NCI-H748 treated with DMSO at 0.1 percent for 48 hours (cell line): ENCODE measurements at places on chromosomes 11 and 22.
A peak's percentile ranks its signal among the peaks of the same experiment; 100 is the strongest.

GRCh38 chr11:7892059-7892699 lies 38.9 kb downstream of the OR10A6 start:
- DNase-seq, result no peak

GRCh38 chr11:103779054-103779453 lies 257.4 kb upstream of the DDI1 start:
- DNase-seq, result no peak

GRCh38 chr22:30596886-30597285 lies 5.2 kb upstream of the PES1 start:
- DNase-seq, result no peak

- DNase-seq, result no peak
Observed at GRCh38 chr22:43570531-43571165, 158.8 kb downstream of the MPPED1 start.

DNA sequence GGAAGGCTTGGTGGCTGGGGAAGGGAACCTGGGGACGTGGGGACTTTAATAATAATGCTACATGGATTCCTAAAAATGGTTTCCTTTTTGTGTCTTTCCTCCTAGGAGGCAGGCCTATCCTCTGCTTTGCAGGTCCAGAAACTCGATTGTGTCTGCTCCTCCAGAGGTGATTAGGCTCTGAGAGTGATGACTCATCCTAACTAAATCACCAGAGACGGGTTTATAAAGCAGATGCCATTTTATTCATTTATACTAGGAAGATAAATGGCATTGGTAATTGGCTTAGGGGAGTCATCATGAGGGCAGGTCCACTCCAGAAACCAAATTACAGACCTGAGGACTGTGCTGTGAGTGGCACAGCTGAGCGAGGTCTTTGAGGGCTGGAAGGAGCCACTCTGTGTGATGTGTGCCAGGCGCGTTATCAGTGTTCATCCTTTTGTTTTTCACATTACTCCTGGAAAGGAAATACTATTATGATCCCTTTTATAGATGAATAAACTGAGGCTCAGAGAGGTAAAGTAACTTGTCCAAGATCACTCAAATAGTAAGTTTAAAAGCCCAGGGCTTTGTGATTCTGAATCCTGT lies 7.1 kb downstream of the NLRX1 start:
- DNase-seq, result no peak

GRCh38 chr22:19890502-19891316 lies 36.0 kb upstream of the GNB1L start:
- DNase-seq, result no peak

- DNase-seq, result no peak
Observed at GRCh38 chr11:9057888-9058287, 33.5 kb downstream of the SCUBE2 start.

DNA sequence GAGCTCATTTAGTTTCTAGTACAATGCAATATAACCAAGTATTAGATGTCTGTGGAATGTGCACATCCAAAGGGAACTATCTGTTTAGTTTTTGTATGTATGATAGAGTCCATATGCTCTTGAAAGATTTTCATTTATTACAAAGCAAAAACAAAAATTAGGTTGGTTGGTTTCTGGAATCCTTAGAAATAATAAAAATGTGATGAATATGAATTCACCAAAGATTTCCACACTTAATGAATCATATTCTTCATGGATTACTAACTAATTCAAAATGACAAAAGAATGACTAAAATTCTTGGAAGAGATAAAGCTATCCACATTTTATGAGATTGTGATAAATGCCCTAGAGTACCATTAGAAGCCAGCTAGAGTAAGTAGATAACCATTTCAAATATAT lies 261.1 kb downstream of the SBF2 start:
- DNase-seq, result no peak

DNA sequence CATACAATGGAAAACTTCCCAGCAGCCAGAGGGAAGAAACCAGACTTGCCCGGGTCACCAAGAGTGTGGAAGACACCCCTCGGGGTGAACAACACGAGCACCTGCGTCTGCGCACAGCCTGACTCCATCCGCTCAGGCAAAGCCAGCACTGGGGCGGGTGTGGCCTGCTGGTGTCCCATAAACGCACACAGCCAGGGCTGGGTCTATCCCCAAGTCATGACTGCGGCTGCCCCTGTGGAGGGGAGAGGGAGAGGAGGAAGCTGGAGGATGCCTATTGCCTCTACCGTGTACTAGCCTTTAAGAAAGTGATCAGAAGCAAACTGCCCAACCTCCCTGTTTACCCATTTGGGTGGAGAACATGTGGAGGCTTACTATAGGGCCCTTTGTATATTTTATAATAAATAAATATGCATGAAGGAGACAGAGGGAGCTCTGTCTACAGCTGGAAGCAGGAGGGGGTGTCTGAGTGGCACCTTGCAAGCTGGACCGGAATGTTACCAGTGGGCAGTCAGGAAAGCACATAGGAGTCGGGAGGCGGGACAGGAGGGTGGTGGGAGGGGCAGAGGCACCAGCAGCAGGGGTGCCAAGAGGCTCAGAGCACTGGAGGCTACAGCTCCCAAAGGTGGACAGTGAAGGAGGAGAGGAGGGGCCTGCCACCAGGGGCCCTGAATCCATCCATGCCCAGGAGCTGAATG lies 79.6 kb downstream of the PHF21B start:
- DNase-seq, result no peak

GRCh38 chr11:35365395-35365794 lies 54.0 kb downstream of the SLC1A2 start:
- DNase-seq, result no peak

DNA sequence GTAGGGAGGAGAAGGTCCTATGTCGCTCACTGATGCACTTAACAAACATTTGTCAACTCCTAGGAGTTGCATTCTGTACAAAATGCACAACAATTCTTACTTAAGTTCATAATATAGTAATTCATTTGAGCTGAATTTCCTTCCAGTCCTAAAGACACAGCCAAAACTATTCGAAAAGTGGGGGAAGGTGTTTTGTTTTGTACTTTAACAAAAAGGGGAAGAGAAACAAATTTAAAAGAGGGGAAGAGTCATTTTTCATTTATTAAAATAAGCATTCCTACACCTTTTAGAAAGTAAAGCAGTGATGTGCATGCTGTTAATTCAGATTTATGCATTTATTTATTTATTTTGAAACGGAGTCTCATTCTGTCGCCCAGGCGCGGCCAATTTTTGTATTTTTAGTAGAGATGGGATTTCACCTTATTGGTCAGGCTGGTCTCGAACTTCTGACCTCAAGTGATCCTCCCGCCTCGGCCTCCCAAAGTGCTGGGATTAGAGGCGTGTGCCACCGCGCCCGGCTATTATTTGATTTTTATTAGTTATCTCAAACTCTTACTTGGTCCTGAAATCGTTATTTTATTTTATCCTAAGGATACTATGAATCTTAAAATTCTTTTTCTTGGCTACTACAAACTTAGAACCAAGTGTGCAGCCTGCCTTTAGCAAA lies 1.1 kb upstream of the FANCF start:
- no peak for DNase-seq

- no peak for DNase-seq
Observed at GRCh38 chr11:103170865-103171264, 61.6 kb downstream of the DYNC2H1 start.

DNA sequence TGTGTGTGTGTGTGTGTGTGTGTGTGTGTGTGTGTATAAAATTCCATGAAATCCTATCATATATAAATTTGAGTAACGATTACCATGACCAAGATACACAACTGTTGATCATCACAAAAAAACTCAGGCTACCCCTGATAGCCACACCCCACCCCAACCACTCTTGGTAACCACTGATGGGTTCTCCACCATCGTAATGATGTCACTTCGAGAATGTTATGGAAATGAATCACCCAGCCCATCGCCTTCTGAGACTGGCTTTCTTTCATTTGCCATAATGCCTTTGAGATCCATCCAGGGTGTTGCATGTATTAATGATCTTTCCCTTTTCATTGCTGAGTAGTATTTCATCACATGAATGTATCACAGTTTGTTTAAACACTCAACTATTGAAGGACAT lies 496.0 kb downstream of the MIAT start:
- DNase-seq, result no peak

DNA sequence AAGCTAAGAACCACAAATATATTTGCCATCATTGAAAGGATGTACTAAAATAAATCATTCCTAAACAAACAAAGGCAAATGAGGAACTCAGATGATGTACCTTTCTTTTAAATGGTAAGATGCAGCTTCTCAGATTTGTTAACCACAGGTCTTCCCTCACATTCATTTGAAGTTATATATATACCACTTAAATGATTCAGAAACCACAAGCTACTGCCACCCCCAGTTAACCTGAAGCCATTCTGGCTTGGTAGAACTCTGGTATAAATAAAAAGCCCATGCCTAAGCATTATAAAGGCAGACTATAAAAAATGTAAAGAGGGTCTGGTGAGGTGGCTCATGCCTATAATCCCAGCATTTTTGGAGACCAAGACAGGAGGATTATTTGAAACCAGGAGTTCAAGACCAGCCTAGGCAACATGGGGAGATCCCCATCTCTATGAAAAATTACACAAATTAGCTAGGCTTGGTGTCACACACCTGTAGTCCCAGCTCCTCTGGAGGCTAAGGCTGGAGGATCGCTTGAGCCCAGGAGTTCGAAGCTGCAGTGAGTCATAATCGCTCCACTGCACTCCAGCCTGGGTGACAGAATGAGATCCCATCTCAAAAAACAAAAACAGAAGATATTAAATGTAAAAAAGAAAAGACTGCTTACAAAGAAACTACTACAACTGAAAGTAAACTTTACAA lies 1185.3 kb downstream of the JRKL start:
- no peak for DNase-seq

DNA sequence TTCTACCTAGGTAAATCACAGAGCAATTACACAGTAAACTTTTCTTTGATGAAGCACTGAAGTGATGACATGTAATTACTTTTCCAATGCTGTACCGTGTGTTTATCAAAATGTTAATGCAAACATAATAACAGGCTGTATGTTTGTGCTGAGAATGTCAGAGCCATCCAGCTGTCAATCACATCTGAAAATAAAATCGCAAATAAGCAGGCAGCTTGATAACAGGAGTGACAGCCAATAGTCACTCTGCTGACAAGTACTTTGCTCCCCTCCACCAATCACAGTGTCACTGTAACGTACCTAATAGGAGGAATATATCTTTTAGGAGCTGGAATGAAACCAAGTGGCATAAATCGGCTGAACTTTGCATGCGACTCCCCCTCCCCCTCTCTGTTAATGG lies 119.7 kb downstream of the KIRREL3 start:
- no peak for DNase-seq

DNA sequence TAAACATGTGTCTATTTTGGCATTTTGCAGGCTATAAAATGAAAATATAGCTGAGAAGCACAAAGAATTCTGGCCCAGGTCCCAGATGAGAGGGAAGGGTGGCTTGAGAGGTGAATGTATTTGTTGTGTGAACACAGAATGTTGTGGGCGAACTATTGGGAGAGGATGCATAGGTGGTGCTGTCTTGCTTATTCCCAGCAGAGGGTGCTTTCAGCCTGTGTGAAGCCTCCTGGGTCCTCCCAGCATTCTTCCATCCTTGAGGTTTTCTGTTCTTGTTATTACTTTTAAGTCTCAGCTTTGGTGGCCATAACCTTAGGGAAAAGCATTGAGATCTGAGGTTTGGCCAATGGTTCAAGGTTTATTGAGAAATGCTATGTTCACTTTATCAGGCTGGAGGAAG lies 108.7 kb upstream of the SNX19 start:
- DNase-seq, result no peak

- no peak for DNase-seq
Observed at GRCh38 chr22:40479887-40480538, 109.6 kb downstream of the SGSM3 start.

GRCh38 chr11:131980888-131981668 lies 610.7 kb downstream of the NTM start:
- peak; percentile 57 for DNase-seq

DNA sequence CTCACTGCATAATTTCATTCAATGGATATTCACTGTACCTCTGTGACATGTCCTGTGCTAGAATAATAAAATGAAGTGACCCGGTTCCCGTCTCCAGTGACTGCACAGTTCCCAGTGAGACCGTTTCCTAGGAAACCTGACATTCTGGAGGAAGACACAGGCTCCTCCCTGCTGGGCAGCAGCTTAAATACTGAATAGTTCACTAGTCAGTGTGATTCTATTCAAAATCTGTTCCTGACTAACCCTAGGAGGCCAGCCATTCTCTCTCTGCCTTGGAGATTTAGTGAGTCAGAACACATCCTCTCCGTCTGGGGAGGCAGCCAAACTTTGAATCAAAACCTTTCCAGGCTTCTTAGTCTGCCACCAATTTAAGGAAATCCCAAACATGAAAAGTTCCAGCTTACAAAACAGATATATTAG lies 11.3 kb downstream of the TRIM66 start:
- DNase-seq, result no peak

DNA sequence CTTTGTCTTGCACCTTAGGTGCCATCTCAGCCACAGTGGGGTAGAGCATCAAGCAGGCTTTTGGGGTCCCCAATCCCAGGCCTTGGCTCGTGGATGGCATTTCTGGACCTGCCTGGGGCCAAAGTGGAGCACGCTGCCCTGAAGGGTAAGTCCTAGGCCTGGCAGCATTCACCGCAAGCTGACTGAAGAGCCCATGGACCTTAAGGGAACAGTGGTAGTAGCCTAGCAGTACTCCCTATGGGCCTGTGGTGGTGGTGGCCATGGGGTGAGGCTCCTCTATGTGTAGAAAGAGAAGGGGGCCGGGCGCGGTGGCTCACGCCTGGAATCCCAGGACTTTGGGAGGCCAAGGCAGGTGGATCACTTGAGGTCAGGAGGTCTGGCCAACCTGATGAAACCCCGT lies 36.9 kb downstream of the PIWIL3 start:
- no peak for DNase-seq

DNA sequence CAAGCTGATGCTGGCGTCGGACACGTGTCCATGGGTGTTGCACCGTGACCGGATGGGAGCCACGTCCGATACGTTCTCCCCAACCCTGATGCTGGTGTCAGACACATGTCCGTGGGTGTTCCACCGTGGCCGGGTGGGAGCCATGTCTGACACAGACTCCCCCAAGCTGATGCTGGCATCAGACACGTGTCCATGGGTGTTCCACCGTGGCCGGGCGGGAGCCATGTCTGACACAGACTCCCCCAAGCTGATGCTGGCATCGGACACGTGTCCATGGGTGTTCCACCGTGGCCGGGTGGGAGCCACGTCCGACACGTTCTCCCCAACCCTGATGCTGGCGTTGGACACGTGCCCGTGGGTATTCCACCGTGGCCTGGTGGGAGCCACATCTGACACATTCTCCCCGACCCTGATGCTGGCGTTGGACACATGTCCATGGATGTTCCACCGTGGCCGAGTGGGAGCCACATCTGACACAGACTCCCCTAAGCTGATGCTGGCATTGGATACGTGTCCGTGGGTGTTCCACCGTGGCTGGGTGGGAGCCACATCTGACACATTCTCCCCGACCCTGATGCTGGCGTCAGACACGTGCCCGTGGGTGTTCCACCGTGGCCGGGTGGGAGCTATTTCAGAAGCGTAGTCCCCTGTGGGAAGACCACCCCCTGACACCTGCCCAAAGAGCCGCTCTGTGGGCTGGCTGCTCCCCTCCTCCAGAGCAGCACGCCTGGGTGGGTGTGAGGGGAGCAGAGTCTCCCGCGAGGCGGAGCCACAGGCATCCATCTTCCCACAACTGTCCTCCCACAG lies 20.0 kb downstream of the SELENOO start:
- no peak for DNase-seq
